ENCODE measurements at places on chromosomes 7 and 10.

DNA sequence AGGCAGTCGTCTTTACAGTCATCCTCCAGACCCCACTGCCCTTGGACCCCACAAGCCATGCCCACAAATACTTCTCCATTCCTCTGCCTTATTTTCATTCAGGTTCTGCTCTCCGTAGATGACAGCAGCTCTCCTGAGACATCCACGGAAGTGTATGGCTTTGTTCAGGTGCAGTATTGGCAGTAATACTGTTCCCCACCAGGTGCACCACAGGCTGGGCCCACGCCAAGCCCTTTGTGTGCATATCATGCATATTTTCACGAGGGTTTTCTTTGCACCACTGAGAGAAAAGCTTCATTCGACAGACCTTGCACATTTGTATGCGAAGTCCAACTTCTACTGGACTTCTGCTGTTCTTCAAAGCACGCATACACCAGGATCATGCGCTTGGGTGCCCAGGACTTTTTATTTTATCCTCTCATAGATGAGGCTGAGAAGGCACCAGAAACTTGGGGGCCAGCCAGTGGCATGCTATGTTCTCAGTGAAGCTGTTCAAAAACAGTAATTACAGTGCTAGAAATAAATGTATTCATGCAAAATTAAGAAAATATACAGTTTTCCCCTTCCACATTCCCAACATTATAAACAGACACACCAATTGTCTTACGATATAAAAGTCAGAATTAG is 37.8 kb upstream of the PITRM1 start:
- DNase-seq = no peak

DNA sequence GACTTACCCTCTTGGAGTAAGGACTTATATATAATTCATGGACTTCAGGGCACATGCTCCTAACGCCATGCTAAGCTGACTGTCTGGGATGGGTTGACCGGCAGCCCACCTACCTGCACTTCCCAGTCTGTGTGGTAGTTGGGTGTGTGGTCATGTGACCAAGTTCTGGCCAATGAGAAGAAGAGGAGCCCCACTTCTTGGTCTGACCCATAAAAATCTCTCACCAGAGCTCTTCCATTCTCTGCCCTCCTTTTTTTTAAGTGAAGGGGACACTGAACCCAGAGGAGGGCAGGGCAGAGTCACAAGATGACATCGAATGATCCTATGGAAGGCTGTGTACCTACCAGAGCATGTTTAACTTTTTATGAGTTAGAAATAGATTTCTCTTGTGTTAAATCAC is 370.1 kb downstream of the FRMD4A start:
- no peak for DNase-seq

DNA sequence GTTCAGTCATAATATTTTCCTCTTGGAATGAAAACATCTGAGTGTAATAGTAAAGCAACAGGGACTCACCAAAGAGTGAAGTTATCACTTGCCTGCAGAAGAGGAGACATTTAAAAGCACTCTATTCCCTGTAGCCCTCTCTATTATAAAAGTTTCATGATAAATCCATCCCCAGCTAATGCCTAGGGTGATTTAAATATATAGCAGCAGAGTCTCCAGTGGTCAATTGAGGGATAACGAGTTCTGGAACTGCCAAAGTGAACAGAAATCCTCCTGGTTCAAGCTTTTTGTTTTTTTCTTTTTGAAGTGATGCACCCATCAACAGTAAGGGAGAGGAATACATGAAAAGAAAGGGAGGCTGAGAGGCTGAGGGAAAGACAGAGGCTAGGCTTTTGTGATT is 87.3 kb downstream of the EVX1 start:
- DNase-seq = no peak

DNA sequence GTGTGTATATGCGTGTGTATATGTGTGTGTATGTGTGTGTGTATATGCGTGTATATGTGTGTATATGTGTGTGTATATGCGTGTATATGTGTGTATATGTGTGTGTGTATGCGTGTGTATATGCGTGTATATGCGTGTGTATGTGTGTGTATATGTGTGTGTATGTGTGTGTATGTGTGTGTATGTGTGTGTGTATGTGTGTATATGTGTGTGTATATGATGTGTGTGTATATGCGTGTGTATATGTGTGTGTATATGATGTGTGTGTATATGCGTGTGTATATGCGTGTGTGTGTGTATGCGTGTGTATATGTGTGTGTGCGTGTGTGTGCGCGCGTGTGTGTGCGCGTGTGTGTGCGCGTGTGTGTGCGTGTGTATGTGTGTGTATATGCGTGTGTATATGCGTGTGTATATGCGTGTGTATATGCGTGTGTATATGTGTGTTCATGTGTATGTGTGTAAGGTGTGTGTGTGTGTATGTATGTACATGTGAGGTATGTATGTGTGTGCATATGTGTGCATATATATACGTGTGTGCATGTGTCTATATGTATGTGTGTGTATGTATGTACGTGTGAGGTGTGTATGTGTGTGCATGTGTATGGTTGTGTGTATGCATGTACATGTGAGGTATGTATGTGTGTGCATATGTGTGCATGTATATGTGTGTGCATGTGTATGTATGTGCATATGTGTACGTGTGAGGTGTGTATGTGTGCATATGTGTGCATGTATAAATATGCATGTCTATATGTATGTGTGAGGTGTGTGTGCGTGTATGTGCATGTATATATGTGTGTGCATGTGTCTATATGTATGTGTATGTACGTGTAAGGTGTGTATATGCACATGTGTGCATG is 6.0 kb downstream of the UCN3 start:
- DNase-seq = no peak

GRCh38 chr7:95749515-95749914 is 22.8 kb upstream of the DYNC1I1 start:
- no peak for DNase-seq

GRCh38 chr10:132107186-132107948 is 41.6 kb downstream of the JAKMIP3 start:
- DNase-seq = no peak

DNA sequence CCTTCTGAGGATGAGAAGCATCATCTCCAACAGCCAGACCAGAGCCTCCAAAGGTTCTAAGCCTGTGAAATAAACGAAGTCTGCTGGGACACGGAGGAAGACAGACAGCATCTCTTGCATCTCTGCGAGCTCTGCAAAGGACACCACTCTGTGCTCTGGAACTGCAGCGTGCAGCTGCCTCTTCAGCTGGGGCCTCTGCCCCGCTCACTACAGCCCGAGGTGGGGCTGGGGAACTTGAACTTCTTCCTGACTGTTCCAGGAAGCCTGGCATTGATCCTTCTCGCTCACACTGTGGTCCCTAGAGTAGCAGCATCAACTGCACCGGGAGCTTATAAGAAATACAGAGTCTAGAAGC is 163.3 kb downstream of the USP6NL start:
- DNase-seq = no peak

DNA sequence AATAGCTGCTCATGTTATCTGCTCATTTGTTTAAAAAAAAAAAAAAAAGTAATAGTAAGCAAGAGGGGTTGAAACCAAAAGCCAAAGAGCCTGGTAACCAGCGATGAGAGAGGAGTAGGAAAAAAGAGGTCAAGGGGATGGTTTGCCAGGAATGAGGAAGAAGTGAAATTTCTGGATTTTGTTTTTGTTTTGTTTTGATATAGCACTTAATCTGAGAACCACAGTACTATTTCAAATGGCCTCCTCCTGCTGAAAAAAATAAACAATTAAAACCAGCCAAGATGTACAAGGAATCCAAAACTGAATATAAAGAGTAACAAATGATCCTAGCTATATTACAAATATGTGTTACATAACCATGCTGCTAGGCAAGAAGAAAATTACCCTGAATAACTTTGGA is 213.1 kb downstream of the FGFR2 start:
- DNase-seq = no peak

- no peak for DNase-seq
These were observed 29.0 kb upstream of the HSPA12A start for GRCh38 chr10:116771101-116771958.

- DNase-seq = no peak
These were observed 9.2 kb downstream of the MOSPD3 start for GRCh38 chr7:100621554-100621953.

DNA sequence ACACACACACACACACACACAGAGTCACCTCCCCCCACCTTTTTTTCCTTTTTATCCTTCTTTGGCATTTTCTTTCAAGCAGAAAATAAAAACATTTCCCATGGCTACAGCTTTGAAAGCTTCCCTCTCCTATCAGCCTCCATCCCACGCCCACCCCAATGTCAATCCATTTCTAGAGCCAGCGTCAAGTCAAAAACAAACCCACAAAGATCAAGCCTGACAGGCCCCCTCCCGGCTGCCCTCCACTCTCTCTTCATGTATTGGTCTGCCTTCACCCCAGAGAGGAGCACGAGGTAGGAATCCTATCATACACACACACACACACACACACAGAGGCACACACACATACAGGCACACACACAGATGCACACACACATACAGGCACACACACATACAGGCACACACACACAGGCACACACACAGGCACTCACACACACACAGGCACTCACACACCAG is 8.0 kb upstream of the TNRC18 start:
- no peak for DNase-seq

- DNase-seq = no peak
These were observed 6.0 kb upstream of the CFAP46 start for GRCh38 chr10:132948351-132948750.

- peak; percentile 25 for DNase-seq
These were observed 35.2 kb upstream of the GDF10 start for GRCh38 chr10:47264797-47265281.

DNA sequence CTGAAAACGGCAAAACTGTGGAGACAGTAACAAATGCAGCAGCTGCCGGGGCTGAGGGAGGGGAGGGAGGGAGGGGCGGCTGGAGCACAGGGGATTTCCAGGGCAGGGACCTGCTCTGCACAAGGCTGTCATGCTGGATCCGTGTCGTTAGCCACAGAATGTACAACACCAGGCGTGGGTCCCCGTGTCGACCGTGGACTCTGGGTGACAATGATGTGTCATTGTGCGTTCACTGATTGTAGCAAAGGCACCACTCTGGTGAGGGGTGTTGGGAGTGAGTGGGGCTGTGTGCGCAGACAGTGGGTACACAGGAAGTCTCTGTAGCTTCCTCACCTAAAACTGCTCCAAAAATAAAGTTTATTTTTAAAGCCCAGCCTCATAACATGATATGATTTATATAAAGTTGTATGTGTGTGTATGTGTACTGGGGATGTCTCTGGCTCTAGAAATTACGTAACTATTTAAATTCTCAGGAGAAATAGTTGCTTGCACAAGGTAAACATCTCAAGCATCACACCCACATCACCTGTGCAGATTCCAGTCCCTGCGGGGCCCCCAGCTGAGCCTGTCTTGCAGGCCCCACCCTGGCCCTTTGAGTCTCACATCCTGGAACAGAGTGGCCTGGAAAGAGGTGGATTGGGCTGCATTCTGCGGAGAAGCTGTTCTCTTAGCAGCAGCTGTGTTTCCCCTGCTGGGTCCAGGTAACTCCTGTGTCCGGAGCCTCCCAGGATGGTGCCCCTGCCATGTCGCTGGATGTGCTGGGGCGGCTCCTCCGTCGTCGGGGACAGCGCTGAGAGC is 135.7 kb downstream of the DYNC2I1 start:
- no peak for DNase-seq

GRCh38 chr10:11760861-11761260 is 18.7 kb downstream of the ECHDC3 start:
- DNase-seq = no peak

GRCh38 chr7:111872450-111873325 is 310.4 kb upstream of the IMMP2L start:
- no peak for DNase-seq

DNA sequence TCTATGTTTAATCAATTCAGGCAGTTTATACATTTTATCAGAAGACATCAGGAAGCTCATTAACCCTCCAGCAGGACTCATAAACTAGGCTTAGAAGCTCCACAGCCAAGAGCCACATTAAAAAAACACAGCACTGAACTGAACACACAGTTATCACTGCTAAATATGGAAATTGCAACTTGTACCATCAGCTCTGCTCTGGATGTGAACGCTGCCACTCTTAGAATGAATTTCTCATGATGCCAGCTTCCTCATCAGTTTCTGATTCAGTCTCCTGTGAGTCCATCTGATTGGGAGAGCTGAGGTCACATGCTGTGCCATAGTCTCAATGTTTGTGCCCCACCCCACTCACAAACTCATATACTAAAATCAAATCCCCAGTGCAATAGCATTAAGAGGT is 17.1 kb upstream of the ING3 start:
- no peak for DNase-seq
